NAMALWA (cell line): ENCODE measurements at places on chromosomes 1 and 21.

DNA sequence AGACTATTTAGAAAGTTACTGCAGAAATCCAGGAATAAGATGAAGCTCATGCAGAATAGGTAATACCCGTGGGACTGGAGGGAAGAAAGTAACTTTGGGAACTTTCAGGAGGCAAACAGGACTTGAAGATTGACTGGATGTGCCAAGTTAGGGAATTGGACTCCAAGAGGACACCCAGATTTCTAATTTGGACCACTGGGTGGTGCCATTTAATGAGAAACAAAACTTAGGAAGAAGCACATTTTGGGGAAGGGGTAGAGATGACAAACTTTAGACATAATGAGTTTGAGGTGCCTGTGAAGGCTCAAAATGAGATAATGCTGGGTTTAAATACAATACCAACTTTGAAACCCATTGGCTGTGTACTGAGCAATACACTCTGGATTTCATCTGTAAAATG, 3.3 kb upstream of the B4GALT3 start:
- DNase-seq: peak; percentile 64

GRCh38 chr1:201241736-201242135, 41.6 kb upstream of the PKP1 start:
- no peak for DNase-seq

GRCh38 chr1:2921970-2922686, 99.1 kb upstream of the ACTRT2 start:
- peak; percentile 45 for DNase-seq

GRCh38 chr1:204343802-204344201, 15.9 kb downstream of the PLEKHA6 start:
- no peak for DNase-seq

- DNase-seq: no peak
Measured at GRCh38 chr21:38377165-38378088, 120.6 kb downstream of the KCNJ15 start.

DNA sequence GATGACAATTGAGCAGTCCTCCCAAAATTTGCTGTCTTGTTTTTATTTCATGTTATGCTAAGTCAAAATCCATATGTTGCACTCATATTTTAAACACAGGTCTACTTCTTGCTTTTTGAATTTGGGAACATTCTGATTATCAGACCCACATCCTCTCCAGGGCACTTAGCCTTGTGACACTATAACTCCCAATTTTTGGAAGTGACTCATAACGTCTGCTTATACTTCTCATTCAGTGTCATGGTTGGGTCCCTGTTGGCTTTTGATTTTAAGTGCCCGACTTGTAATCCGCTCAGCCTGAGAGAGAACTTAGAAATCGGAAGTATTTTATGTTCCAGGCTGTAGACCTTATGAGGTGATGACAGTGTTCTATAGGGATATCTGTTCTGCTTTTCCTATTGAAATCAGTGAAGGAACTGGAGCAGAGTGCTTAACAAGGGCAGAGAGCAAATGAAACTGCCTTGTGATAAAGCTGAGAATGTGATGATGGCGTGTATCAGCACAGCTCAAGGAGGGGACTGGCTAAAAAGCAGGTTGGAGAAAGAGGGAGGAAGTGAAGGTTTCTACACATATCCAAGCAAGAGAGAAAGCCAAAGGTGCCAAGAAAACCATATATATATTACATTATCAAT, 136.0 kb downstream of the HLX start:
- no peak for DNase-seq

DNA sequence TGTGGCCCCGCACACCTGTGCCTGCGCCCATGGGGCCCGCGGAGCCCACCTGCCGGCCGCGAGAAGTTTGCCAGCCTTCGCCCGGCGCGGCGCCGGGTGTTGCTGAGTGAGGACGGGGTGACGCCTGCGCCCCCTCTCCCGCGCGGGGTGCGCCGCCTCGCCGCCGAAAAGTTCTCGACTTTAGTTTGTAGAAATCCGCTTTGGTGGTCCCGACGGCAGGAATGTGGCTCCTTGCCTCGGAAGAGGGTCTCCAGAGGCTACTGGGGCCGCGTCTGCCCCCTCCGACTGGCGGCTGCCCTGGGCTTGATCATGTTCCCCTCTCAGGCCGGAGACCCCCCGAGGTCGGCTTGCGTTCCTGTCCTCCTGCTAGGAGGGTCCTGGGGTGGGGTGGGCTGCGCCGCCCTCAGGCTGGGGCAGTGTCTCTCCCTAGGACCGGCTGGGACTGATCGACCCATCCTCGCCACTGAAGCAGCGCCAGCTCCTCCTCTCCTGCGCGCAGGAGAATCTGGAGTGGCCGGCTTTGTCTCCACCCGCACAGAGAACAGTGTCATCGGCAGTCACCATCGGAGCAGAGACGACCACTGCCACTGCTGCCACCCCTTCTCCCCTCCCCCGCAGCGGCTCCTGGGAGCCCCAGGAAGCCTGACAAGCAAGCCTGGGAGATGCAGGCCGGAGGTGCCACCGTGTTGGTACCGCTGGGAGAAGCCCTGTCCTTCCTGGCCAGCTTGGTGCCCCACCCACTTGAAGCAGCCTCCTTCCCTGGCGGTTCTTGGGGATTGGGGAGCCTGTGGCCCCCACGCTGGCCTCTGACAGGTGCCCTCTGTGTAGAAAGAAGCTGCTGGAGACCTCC, 553 bp upstream of the SLC30A2 start:
- DNase-seq: no peak

- DNase-seq: no peak
Measured at GRCh38 chr1:46188295-46189030, 9.8 kb downstream of the POMGNT1 start.

GRCh38 chr1:26771643-26772321, 16.0 kb upstream of the PIGV start:
- no peak for DNase-seq

DNA sequence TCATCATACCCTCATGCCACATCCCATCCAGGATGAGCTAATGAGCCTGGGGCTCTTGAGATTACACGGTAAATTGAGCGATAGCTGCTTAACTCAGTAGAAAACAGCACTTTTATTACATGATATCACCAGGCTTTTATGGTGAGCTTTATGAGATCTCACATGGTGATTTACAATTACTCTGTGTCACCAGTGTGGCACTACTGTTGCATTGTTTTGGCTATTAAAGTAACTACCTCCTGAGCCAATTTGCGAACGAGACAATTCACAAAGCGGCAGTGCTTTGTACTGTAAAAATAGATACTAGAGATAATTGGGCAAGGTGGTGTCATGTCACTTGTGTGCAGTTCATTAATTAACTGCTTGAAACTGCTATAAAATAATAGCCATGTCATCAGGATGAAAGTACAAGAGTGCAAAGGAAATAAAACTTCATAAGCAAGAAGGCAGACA, 767.7 kb upstream of the ADGRL2 start:
- no peak for DNase-seq

DNA sequence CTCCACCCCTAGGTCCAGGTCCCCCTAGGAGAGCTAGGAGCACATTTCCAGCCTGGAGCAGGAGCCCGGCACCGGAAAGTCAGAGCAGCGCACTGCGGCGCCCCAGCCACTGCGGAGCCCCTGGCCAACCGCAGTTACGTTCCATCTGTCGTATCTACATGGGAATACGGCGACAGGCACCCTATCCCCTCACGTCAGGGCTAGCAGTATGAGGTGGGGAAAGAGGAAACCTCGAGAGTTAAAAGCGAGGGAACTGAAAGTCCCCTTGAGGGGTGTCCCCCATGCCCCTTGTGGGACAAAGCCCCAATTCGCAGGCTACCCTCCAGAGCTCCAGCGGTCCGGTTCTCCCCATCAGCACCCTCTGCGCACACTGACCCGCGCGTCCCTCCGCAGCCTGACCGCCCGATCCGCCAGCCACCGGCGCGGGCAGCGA, 995 bp downstream of the COLGALT2 start:
- DNase-seq: no peak

GRCh38 chr1:246566813-246567645, 773 bp downstream of the CNST start:
- peak; percentile 75 for DNase-seq

DNA sequence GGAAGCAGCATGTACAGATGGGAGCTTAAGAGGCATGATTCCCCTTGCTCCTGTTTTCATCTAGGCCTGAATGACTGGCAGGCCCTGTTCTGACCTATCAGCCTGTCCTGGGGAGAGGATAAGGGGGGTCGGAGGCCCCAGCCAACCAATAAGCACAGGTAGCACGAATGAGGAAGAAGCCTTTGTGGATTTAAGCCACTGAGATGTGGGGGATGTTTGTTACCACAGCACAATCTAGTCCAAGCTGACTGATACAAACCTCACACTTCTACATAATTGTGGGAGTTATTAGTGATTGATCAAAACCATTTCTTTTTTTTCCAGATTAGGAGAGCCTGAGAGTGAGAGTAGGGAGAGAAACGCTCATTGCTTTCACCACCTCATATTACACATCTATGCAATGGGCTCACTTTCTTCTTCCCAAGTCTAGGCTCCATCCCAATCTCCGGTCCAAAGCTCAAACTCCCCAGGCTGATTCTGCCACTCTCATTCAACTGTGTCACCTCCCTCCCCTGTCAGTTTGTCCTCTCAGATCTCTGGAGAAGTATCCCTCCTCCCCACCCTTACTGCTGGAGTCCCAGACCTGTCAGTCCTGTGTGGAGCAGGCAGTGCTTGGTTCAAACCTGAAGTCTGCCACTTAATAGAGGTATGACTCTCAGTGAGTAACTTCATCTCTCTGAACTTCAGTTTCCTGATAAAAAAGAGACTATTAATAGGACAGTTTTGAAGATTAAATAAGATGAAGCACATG, 220.5 kb downstream of the PTPRU start:
- DNase-seq: no peak

DNA sequence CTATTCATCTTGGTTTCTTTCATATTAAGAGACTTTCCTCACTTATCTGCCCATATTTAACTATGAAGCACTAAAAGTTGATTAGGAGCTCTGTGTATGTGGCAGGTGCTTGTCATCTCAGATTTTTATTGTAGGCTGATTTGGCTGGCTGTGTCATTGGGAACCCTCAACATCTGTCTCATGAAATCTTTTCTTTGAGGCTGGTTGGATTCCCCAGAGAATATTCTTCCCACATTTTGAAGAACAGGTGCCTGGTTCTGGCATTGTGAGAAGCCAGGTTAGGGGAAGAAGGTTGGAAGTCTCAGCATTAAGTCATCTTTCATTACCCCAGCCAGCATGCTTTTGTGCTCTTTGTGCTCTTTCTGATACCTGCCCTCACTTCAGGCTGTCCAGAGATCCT, 37.1 kb downstream of the EEIG2 start:
- no peak for DNase-seq

GRCh38 chr1:190250368-190250767, 227.3 kb downstream of the BRINP3 start:
- no peak for DNase-seq

GRCh38 chr1:51189421-51190073, 46.5 kb upstream of the RNF11 start:
- DNase-seq: peak; percentile 73
